ENCODE measurements at places on chromosomes 1 and 21.

GRCh38 chr1:94980582-94981574 is 54.0 kb upstream of the CNN3 start:
- DNase-seq, result no peak

DNA sequence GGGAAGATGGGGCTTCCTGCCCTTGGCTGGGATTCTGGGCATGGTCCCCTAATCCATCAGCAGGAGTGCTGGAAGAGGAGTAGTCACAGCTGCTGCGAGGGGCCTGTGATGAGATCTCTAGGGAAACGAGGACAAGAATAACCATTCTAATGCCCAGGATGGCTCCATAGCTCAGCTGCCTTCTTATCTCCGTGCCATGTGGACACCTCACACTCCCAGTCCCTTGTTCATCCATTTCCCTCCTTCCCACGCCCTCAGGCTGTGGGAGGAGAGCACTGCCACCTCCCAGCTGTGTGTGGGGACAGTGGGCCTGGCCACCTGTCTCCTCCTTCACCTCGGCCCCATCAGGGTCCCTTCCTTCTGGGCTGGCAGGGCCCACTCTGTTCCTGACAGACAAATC is 16.1 kb upstream of the ETV3 start:
- no peak for DNase-seq

GRCh38 chr1:63523738-63524137 is 413 bp downstream of the EFCAB7 start:
- DNase-seq, result no peak

GRCh38 chr1:174534789-174535188 is 87.0 kb downstream of the GPR52 start:
- DNase-seq, result no peak

- no peak for DNase-seq
Observed at GRCh38 chr1:199954699-199955098, 72.8 kb upstream of the NR5A2 start.

GRCh38 chr1:27557596-27558340 is 46.2 kb downstream of the AHDC1 start:
- DNase-seq, result no peak

DNA sequence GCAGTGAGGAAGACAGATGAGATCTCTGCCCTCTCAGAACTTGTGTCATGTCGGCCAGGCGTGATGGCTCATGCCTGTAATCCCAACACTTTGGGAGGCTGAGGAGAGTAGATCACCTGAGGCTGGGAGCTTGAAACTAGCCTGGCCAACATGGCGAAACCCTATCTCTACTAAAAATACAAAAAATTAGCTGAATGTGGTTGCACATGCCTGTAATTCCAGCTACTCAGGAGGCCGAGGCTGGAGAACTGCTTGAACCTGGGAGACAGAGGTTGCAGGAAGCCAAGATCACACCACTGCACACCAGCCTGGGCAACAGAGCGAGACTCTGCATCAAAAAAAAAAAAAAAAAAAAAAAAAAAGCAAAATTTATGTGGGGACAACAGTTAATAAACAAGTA is 40.9 kb upstream of the RALGPS2 start:
- no peak for DNase-seq

DNA sequence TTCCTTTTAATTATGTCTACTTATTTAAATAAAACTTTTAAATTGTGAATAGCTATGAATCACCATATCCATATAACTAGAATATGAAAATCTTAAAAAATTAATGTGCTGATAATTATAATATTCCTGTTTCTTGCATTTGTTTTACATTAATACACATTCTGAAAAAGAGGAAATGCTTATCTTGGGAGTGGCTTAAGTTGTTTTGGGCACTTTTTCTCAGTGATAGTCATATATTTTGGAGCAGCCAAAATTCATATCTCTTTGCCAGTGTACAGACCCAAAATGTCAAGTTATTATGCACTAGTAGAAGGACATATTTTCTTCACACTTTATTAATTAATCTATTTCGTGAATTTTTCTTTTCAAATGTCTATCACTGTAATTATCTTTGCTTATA is 838.5 kb downstream of the USP25 start:
- DNase-seq, result no peak
